NCI-H2081 (cell line): ENCODE measurements at places on chromosomes 1 and 21.

- DNase-seq: no peak
These were observed 11.3 kb downstream of the SSR2 start for GRCh38 chr1:156009404-156009803.

- DNase-seq: no peak
These were observed 35.5 kb downstream of the CA6 start for GRCh38 chr1:8981169-8981568.

DNA sequence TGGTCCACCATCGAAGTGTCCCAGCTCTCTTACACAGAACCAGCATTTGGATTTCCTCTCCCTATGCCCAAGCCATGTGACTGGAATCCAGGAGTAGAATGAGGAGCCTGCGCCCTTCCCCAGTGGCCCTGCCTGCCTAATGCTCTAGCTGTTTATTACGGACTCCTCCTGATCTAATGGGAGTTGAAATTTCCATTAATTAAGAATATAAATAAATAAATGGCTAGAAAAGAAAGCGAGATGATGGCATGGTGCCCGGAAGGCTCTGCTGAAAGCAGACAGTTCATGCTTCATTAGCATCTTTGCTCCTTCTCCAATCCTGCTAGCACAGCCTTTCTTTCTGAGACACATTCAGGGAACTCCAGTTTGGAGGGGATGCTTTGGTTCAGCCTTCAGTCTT lies 216.2 kb downstream of the SEC16B start:
- DNase-seq: no peak

GRCh38 chr1:26409191-26409807 lies 1.3 kb upstream of the LIN28A start:
- no peak for DNase-seq

- no peak for DNase-seq
These were observed 64.3 kb downstream of the FASLG start for GRCh38 chr1:172723251-172723650.

DNA sequence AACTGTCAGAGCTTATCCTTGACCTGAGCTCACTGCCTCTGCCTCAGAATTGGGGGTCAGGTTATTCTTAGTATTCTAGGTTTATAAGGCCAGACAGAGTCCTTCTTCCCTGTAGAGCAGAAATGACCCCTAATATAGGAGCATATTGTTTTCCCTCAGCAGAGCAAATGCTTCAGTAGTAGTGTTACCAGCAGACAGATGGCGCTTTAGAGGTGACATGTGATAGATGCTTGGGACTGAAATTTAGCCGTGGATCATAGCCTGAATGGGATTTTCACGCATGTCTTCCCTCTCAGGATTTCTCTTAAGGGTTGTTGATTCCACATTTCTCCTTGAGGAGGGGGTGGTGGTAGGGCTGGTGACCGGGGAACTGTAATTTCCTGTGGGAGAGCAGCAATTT lies 24.5 kb downstream of the ADARB1 start:
- DNase-seq: no peak
